ENCODE measurements at places on chromosomes 2 and 18.

DNA sequence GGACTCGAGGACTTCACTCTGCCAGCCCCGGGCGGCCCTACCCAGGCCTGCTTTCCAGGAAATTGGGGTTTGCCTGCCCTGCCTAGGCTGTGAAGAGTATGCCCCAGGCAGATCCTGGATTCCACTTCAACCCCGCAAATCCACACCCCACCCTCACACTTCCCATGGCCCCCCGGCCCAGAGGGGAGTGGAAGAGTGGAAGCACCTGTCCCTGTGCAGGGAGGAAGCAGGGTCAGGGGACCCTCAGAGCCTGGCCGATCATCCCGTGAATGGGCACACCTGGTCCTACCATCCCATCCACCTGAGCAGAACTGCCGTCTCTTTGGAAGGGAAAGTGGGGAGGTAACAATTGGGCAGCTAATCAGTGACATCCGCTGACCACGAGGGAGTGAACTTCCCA, 245.2 kb downstream of the EIPR1 start:
- DNase-seq, result no peak

- no peak for DNase-seq
These were observed 2.5 kb downstream of the DYNC2LI1 start for GRCh38 chr2:43776324-43776723.

DNA sequence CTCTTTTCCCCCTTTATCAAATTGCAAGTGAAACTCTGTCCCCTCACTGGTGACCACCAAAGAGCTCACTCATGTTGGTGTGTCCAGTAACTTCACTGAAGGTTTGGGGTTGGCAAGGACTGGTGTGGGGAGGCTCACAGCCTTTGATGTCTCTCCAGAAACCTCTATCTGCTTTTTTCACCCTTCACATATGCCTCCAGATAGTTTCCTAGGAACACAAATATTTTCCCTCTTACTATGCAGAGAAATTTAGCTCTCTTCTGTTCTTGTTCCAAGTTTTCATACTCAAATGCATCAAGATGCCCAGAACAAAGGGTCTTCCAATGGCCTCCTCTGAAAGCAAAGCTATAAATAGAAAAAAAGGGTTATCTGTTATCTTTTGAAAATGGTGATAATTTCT, 20.7 kb downstream of the DTNA start:
- DNase-seq, result no peak

DNA sequence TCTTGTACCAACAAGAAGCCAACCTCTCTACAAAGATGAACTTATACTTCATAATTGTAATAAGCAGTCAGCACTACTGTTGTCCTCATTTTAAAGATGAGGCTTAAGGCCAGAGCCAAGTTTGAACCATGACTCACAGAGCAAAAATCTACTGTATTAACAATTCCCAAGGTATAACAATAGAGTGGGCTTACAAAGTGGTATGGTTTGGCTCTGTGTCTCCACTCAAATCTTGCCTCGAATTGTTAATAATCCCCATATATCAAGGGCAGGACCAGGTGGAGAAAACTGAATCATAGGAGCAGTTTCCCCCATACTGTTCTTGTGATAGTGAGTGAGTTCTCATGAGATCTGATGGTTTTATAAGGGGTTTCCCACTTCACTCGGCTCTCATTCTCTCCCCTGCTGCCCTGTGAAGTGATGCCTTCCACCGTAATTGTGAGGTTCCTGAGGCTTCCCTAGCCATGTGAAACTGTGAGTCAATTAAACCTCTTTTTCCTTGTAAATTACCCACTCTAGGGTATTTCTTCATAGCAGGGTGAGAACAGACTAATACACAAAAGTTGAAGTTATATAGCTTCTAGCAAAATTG, 19.5 kb downstream of the MRPL44 start:
- DNase-seq, result no peak

- no peak for DNase-seq
These were observed 19.1 kb downstream of the EFHD1 start for GRCh38 chr2:232652505-232652851.

GRCh38 chr18:78898635-78899034, 81.0 kb upstream of the SALL3 start:
- no peak for DNase-seq

GRCh38 chr2:54558188-54559005, 102.3 kb downstream of the SPTBN1 start:
- peak; percentile 58 for DNase-seq

- DNase-seq, result no peak
These were observed 641.4 kb downstream of the IRS1 start for GRCh38 chr2:226158229-226158628.

DNA sequence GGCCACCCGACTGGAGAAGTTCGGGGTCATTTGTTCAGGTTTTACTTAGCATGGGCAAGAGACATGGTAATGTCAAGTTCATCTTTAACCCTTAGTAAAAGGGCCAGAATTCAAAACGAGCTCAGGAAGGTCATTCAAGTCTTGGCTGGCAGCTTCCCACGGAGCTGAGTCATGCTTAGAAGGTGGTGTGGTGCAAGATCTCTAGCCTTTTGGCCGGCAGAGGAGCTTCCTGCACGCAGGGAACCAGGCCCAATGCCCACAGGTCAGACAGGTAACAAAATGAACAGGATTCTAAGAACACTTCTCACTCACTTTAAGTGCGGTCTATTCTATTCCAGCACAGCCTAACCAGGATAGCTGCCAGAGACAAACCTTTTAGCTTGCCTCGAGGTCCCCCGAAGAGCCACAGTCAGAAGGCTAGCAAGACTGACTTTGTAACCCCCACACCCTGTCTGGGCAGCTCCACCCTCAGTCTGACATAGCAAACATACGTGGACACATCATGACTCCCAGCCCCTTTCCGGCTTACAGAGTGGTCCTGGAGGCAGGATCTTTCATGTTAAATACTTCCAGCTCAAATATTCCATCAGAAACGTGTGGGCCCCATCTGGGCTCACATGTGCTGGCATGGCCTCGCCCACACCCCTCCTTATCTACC, 292.7 kb downstream of the BCL11A start:
- DNase-seq, result no peak

- DNase-seq, result no peak
These were observed 13.7 kb downstream of the SOS1 start for GRCh38 chr2:39107156-39107555.

DNA sequence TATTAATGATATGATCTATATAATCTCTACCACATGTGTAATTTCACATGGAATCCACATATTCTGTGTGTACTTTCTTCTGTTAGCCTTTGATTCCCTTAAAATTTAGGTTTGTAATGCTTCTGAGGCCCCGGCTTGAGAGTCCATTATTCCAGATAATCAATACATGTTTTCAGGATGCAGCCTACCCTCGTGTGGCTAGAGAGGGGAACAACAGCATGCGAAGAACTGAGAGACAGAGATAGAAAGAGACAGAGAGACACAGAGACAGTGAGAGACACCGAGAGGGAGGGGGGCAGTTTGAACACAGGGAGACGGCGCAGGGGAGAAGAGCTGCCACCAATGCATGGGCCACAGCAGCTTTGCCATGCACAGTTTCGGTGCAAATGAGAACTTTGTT, 185.4 kb downstream of the SNTG2 start:
- DNase-seq, result no peak

- no peak for DNase-seq
These were observed 90.6 kb downstream of the KCTD1 start for GRCh38 chr18:26457611-26458353.

DNA sequence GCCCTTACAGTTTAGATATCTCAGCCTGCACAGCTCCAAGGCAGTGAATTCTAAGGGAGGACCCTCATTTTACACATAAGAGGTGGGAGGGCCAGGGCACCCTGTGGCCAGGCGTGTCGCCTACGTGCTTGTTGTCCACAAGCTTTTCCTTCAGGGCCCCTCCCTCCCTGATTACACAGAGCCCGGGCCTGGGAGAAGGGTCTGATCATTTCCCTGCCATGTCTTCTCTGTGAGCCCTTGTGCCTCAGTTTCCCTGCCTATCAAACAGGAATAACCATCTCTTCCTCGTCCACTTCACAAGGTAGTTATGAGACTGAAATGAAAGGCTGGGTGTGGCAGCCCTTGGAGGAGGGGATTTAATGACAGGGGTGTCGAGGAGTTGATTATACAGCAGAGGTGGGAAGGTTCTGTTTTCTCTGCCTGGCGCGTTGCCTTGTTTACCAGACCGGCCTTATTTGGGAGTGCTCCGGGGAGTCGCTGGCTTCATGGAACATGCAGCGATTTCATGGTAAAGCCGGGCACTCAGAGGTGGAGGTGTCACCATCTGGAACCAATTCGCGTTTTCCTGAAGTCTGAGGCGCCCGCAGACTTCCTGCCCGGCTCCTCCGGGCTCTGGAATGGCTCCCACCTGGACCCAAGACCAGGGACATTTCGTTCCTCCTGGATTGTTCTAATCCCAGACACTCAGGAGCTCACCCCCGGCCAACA, 208.9 kb downstream of the KLHL29 start:
- no peak for DNase-seq

- no peak for DNase-seq
These were observed 262.3 kb downstream of the ZNF516 start for GRCh38 chr18:76232779-76233178.

DNA sequence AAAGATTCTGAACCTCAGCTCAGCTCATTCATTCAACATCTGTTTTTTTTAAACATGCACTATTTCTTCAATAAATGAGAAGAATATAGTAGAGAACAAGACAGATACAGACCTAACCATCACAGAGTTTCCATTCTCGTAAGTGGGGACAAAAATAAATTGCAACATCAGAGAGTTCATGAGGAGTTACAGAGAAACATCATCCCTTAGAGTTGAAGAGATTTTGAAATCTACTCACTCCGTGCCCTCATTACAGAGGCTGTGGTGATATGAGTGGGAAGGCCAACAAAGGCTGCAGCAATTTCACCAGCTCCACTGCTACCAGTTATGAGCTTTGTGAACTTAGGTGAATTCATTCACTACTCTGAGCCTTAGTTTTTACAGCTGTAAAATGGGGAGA, 399.3 kb downstream of the BCL11A start:
- no peak for DNase-seq

DNA sequence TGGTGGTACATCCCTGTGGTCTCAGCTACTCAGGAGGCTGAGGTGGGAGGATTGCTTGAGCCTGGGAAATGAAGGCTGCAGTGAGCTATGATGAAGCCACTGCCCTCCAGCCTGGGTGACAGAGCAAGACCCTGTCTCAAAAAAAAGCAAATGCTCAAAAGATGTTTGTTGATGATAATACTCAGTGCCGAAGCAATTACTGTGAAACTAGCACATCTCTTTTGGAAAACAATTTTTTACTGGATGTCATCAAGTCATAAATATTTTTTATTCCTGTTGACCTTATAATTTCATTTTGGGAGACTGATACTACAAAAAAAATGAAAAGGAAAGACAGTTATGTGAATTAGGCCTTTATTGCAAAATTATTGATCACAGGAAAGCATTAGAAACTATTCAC, 34.5 kb upstream of the FHOD3 start:
- no peak for DNase-seq

DNA sequence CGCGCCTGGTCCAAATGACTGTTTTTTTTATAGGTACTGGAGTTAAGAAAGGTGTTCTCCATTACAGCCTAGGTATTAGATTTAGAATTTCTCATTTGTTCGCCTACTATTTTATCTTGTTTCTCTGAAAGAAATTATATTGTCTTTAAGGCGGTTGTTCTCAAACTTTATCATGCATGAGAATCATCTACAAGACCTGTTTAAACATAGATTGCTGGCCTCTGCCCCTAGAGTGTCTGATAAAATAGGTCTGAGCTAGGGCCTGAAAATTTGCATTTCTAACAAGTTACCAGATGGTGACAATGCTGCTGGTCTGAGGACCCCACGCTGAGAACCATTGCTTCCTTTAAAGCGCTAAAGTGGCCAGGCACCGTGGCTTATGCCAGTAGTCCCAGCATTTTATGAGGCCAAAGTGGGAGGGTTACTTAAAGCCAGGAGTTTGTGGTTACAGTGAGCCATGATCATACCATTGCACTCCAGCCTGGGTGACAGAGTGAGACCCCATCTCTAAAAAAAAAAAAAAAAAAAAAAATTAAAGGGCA, 34.0 kb upstream of the RNF138 start:
- DNase-seq, result no peak

DNA sequence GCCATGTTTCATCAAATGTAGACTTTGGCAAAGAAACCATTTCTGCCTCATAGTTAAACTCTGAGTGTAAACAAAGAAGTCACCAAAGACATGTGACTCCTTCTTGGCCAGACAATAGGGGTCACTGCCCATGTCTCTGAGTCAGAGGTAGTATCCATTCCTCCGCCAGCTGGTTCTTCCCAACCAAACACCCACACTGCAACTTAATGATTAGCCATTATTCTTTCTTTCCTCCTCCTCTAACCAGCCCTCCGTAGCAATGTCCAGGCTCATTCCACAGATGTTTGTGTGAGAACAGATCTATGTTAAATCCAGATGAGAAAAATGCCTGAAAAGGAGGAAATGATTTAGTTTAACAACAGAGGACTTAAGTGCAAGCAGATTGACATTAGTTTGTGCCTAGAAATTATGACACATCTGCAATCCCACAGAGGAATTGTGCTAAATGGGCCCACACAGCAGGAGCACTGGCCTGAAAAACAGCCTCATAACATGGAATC, 127.9 kb upstream of the SH3BP4 start:
- DNase-seq, result no peak

DNA sequence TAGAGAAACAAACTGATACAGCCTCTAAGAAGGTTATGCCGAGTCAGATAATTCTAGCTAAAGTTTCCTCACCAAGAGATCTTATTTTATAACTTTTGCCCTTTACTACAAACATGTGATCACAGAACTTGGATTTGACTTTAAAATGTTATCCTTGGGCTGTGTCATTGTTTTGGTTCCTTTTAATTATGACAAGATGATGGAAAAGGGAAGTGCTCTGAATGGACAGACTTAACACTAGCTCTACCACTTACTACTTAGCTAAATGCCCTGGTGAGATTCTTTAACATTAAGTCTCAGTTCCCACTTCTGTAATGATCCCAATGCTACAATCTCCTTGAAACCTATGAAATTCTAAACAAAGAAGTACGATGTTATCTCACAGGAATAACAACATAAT, 69.9 kb downstream of the RTTN start:
- DNase-seq, result no peak

GRCh38 chr18:26869640-26870039, 4.1 kb upstream of the AQP4 start:
- DNase-seq, result no peak

- DNase-seq, result no peak
These were observed 13.4 kb upstream of the DLGAP1 start for GRCh38 chr18:4468511-4468910.

DNA sequence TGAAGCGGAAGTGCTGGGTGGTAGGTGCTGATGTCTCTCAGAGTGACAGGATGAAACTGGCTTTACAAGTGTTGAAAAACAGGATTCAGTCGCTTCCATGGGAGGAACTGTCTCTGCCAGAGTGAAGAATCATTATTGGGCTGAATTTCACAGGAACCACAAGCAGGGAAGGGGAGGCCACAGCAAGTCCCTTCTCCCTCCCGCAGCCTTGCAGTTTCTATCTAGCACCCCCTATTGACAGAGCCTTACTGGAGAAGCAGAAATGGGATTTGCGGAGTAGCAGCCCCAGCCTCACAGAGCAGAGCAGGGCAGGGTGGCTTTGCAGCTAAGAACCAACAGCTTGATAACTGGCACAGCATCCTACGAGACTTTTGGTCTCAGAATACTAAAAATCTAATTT, 33.3 kb upstream of the RMP24 start:
- no peak for DNase-seq
